Ureter (tissue), 1 donor: ENCODE measurements at places on chromosomes 5 and 9.

DNA sequence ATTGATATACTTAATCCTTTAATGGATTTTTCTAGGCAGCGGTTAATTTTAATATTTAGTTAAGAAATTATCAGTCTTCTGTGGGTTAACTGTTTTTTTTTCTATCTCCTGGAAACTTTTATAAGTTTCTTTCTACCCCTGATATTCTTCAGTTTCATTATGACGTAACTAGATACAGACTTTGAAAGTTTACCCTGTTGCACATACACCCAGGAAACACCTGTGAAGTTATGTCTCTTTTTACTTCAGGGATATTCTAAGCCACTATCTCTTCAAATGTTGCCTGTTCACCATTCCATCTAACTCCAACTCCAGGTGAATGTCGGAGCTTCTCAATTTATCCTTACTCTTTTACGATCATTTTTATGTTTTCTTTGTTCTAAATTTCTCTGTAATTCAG, 329.0 kb downstream of the ICE1 start:
- DNase-seq, result no peak

GRCh38 chr5:12141496-12141895, 237.2 kb upstream of the CTNND2 start:
- no peak for DNase-seq

- DNase-seq, result no peak
Observed at GRCh38 chr5:83714810-83715209, 5.8 kb downstream of the HAPLN1 start.

DNA sequence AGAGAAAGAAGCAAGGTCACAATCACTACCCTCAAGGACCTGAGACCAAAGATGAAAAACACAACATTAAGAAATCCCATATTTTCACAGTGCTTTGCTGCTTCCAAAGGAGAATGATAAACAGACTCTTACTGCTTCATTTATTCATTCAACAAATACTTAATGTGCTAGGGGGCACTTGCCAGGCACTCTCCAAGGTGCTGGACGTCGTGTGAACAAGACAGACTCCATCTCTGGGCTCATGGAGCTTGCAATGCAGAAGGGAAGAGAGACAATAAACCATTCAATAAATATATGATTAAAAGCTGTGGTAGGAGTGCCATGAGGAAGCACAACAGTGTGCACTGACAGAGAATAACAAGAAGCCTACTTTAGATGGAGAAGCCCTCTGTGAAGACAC, 327.7 kb downstream of the CDK5RAP2 start:
- no peak for DNase-seq

- peak; percentile 81 for DNase-seq
Observed at GRCh38 chr9:127540664-127541041, 71.4 kb upstream of the STXBP1 start.
